HEK293T (cell line): ENCODE measurements at places on chromosomes 1 and 21.

- no peak for DNase-seq
Measured at GRCh38 chr1:51624855-51625254, 8.0 kb downstream of the OSBPL9 start.

GRCh38 chr1:231628207-231628876 is 1.8 kb downstream of the DISC1 start:
- DNase-seq, result no peak

- DNase-seq, result peak; percentile 41
Measured at GRCh38 chr1:20343149-20343937, 52.7 kb downstream of the VWA5B1 start.

DNA sequence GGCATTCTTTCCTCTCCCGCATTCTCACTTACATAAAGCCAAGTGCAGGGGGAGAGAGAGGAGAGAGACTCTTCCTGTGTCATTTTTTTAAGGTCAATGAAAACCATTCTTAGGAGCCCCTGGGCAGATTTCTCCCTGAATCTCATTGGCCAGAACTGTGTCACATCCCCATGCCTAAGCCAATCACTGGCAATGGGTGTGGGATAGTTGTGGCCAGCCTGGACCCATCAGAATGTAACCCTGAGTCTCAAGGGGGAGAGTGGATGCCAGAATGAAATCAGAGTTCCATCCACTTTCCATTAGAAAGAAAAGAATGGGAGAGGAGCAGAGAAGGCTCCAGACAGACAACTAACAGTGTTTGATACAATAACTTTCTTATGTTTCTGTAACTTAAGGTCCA is 31.2 kb upstream of the COQ8A start:
- DNase-seq, result no peak

- peak; percentile 84 for DNase-seq
Measured at GRCh38 chr1:58652651-58653184, 47.1 kb downstream of the MYSM1 start.

GRCh38 chr1:48777219-48777895 is 666 bp upstream of the BEND5 start:
- no peak for DNase-seq

- DNase-seq, result peak; percentile 27
Measured at GRCh38 chr1:62437273-62437940, 558 bp downstream of the USP1 start.

- no peak for DNase-seq
Measured at GRCh38 chr21:32710987-32711386, 16.8 kb downstream of the SYNJ1 start.

DNA sequence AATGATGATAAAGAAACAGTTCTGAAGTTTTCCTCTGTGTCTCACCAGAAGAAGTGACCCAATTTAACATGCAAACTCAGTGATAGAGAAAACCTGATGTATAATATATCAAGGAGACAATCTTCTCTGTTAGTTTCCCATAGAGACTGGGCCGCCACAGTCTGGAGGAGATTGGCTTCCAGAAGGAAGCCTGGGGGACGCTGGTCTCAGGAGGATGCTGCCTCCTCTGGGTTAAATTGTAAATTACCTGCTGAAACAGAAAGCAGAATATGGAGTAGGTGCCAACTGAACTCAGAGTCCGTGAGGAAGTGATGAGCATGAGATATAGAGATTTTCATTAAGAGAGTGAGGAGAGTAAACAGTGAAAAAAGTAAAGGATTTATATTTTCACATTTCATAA is 15.8 kb downstream of the OR14I1 start:
- DNase-seq, result peak; percentile 5

GRCh38 chr1:55337801-55338447 is 122.8 kb upstream of the USP24 start:
- DNase-seq, result peak; percentile 71

DNA sequence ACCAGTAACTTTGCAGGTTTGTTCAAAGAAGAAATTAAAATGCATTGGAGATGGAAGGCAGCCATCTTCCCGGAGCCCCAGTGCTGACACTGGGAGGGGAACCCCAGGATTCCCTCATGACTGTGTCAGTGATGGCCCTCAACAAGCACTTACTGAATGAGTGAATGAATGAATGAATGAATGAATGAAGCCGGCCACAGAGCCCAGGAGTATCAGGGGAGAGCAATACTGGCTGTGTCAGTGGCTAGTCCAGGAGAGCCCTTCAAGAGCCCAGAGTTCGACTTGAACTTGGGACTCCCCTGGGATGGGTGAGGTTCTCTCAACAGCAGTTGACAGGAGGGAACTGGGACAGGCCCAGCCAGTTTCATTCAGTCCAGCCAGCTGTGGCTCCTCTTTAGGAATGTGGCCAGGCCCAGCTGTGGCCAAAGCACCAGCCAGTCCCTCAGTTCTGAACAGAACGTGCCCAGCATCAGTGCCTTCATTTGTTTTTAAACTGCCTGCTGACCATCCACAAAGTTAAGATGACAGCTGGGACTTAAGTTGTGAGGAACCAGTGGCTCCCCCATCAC is 9.2 kb upstream of the ERG start:
- DNase-seq, result no peak

GRCh38 chr1:172966844-172967540 is 83.7 kb downstream of the TNFSF18 start:
- DNase-seq, result no peak

DNA sequence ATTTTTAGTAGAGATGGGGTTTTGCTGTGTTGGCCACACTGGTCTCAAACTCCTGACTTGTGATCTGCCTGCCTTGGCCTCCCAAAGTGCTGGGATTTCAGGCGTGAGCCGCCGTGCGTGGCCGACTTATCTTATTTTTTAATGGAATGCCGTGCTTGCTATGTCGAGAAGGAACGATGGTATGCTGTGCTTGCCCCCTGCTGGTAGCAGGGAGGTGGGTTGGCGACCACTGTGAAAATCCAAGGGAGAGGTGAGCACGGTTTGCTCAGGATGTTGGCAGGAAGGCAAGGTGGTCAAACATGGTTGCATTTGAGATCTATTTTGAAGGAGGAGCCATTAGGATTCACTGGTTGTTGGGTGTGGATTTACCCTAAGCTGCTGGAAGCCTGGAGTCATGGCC is 45.8 kb upstream of the RCC2 start:
- peak; percentile 46 for DNase-seq

DNA sequence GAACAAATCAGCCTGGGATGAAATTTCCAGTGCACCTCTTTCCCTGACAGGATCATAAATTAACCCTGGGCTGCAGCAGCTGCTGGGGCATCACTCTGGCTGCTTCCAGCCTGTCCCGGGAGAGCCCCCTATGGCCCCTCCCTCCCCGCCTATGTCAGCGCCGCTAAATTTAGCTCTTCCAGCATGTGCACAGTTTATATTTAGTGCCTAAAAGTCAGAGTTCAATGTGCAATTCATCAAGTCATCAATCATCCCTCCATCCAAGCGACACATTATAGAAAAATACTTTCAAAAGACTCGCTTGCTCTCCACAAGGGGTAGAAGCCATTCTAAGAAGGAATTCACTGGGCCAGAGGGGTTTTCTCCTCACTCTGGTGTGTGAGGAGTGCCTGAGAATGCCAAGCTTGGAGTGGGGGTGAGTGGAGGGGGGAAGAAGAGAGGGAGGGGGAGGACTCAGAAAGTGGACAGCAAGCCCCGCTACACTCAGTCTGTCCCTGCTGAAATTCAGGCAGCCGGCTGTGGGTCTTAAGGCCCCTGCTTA is 37.4 kb downstream of the XCL1 start:
- peak; percentile 49 for DNase-seq

- DNase-seq, result no peak
Measured at GRCh38 chr21:44919913-44920693, 596 bp downstream of the ITGB2 start.
